ENCODE measurements at places on chromosomes 11 and 22.
A peak's percentile ranks its signal among the peaks of the same experiment; 100 is the strongest.

DNA sequence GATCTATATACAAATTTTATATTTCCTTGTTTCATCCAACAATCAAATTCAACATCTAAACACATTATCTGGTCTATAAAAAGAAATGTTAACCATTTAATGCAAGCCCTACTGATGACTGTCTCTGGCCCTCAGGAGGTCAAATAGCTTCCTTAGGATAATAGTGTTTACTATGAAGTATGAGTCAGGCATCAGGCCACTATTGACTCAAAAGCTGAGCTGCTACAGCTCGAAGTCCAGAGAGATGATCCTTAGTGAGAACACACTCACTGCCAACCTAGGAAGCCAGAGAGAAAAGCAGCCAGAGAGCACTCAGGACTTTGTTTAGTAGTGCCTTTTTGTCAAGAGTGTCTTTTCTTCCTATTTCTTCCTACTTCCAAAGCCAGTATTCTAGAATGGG, 171.8 kb downstream of the SOX6 start:
- no peak for DNase-seq

GRCh38 chr11:113730887-113731726, 25.0 kb upstream of the TMPRSS5 start:
- DNase-seq, result peak; percentile 75

- no peak for DNase-seq
These were observed 64.7 kb upstream of the TBCEL start for GRCh38 chr11:120959189-120959588.

DNA sequence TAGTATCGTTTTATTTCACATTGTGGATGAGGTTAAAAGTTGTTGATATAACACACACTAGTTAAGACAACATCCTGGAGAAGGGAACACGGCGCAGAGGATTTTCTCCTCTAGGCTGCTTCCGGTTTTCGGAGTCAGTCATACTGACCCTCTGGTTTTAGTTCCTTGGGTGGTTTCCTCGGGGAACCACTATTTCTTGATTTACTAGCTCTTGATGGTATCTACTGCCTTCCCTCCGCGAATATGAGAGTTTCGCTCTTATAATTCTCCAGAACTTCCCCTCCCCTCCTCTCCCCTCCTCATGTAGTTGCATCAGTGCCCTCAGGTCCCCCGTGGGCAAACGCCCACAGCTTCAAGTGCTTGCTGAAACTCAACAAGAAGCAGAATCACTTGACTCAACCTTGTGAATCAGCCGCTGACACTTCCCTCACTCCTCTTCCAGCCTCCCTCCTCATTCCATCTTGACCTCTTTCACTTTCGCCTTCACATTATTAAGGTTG, 15.9 kb upstream of the APOBEC3A start:
- no peak for DNase-seq

- DNase-seq, result no peak
These were observed 28.3 kb downstream of the PKNOX2 start for GRCh38 chr11:125192717-125193415.

DNA sequence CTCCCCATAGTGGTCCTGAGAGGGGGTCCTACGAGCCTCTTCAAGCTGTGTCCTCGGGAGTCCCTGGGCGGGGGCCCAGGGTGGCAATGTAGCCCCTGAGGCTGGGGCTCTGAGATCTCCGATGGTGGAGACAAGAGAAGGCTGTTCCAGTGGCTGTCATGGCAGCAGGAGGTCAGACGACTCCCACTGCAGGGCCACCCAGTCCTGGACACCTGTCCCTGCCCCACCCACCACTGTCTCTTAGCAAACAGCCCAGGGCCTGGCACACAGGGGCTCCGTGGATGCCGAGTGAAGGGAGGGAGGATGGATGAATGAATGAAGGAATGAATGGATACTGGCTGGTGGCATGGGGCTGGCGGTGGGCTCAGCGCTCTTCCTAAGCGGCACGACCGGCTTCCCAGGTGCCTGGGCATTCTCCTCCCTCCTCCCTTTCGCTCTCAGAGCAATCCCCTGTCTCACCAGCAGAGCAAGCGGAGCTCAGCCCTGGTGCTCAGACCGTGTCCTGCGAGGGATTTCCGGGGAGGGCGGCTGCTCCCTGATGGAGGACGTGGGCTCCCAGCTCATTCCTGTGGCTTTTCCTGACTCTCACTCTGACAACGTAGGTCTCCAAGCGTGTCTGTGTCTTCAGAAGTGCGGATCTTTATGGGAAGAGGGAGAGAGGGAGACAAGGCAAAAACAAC, 1272.6 kb downstream of the BRD1 start:
- DNase-seq, result no peak

DNA sequence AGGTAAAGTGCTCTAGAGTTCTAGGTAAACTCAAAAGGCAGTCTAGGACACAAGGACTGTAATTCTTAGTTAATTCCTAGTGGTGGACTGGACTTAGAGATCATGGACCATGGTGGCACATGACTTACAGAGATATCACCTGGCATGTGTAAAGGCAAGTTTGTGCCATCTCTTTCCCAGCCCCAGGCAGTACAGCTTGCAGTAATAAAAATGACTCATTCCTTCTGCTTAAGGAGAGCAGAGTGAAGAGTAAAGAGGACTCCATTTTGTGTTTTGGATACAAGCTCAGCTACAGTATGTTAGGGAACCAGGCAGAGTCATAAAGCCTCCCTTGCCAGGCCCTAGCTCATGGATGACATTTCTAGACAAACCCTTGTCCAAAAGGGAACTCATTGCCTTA, 629.9 kb downstream of the JRKL start:
- no peak for DNase-seq

- DNase-seq, result no peak
These were observed 68.9 kb downstream of the C22orf31 start for GRCh38 chr22:28992565-28993356.

DNA sequence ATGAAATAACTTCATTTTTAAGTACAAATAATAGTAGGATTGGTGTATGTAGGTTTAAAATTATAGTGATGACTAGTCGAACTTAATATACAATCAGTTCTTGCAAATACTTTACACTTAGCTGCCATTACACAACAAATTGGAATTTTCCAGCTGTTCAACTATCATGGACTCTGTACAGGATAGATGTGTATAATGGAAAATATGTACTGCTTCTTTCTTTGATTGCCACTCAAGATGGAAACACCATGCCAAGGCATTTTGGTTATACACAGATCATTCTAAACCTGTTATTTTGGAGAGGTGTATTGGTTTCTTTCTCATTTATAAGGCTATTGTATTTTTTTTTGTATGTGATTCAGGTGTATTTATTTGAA, 24.4 kb upstream of the CRTAM start:
- DNase-seq, result no peak

DNA sequence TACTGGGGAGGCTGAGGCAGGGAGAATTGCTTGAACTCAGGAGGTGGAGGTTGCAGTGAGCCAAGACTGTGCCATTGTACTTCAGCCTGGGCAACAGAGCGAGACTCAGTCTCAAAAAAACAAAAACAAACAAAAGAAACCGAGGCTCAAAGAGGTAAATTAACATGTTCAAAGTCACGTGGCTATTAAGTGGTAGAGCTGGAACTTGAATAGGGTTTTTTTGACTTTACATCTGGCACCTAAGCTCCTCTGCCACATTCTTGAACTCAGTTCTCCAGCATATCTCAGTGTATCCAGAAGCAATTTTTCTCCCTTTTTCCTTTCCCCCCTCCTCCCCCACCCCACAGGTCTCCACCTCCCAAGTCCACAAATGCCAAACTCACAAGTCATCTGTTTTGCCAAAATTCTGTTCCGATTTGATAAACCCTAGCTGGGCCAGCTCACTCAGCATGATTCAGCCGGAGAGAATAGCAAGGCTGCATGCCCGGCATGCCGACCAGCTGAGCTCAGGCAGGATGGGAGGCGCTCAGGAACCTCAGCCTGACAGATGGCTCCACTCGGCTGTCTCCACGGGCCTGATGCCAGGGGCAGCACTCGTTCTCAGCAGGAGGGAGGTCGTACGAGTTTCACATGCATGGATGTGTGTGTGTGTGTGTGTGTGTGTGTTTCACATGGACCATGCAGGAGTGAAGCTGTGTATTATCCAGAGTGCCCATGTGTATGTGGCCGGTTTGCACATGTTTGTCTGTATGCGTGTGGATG, 63.2 kb upstream of the RRAS2 start:
- DNase-seq, result peak; percentile 95

GRCh38 chr11:123429913-123430720, at the start of gene GRAMD1B:
GRAMD1B (plus strand) TSS chr11:123430269; CDS start chr11:123430793, 524 bp downstream.
- DNase-seq, result peak; percentile 86

DNA sequence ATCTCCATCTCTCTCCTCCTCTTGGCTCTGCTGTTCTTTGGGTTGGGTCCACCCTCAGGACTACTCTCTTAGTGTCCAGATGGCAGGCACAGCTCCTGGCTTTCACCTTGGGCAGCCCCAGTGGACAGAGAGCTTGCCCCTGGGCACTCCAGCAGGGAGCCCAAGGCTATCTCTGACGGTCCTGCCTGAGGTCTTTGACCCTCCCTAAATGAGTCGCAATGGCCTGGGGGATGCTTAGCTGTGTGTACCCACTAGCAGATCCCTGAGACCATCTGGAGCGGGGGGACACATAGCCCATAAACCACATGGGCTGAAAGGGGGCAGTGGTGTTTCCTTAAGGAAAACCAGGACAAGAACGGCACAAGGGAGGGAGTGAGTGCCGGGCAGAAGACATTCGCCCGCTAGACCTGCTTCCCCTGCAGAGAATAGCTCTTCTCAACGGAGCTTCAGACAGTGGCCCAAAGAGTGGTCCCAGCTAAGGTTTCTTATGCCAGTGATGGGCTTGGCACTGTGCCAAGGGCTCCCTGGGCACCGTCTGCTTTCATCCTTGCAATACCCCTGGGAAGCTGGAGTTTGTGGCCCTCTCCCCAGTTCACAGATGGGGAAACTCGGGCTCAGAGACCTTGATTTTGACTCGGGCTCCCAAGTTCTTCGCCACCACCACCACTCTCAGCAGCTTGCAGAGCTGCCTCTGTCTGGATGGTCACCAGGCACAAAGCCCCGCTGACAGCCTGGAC, 53.9 kb upstream of the ANO1 start:
- no peak for DNase-seq

- DNase-seq, result no peak
These were observed 63.0 kb upstream of the FGF3 start for GRCh38 chr11:69882270-69882608.

DNA sequence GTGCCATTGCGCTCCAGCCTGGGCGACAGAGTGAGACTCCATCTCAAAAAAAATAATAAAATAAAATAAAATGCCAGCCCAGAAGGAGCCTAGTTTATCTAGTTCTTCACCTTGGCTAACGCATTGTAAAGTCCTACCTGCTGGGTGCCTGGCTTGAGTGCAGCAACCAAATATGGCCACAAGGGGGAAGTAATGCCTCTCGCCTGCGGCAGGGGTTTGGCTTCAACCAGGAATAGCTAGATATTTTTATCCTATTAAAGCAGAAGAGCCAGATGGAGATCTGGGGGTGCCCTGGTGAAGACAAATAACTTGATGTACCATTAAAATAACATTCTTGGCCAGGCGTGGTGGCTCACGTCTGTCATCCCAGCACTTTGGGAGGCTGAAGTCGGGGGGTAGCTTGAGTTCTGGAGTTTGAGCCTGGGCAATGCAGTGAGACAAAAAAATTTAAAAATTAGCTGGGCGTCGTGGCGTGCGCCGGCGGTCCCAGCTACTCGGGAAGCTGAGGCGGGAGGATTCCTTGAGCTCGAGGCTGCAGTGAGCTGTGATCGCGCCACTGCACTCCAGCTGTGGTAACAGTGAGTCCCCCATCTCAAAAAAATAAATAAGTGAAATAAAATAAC, 20.6 kb upstream of the PLEKHB1 start:
- DNase-seq, result peak; percentile 92

DNA sequence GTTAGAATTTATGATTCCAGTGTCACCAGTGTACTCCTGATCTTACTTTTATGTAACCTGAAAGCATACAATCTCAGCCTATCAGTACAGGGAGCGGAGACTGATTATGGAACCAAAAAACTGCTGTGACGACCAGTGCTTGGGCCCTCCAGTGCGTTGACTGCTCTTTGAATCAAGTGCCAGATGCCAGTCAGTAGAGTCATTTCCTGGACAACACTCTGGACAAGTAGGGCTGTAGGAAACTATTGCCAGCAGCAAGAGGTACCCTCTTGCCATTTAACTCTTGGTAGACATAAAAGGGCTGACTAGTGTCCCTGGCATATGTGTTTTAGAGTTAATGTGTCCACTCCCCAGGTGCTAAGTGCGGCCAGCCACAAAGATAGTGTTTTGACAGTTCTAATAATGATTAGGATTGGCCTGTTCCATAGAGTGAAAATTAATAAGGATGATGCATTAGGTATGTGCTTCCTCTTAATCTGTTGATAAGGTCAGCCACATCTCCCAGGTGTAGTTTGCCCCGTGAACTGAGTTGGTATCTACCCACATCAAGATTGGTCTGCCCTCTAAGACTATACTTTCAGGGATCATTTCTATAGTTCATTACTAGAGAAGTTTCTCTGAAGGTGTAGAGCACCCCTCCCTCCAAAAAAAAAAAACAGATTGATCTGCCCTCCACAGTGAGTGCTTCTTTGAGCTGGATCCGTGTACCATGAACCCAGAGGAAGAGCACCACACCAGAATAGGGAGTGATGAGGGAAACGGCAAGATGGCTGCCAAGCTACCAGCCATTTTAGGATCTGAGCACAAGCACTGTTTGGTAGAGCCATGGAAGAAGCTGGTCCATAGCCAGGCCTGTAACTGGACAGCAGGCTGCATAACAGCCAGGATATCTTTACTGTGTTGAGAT, 20.7 kb upstream of the AIFM3 start:
- no peak for DNase-seq

GRCh38 chr11:46290011-46290410, 12.5 kb downstream of the CREB3L1 start:
- DNase-seq, result no peak

- DNase-seq, result no peak
These were observed 177.2 kb downstream of the CTTN start for GRCh38 chr11:70575396-70576060.

GRCh38 chr22:31241200-31241599, 29.1 kb downstream of the LIMK2 start:
- peak; percentile 25 for DNase-seq

DNA sequence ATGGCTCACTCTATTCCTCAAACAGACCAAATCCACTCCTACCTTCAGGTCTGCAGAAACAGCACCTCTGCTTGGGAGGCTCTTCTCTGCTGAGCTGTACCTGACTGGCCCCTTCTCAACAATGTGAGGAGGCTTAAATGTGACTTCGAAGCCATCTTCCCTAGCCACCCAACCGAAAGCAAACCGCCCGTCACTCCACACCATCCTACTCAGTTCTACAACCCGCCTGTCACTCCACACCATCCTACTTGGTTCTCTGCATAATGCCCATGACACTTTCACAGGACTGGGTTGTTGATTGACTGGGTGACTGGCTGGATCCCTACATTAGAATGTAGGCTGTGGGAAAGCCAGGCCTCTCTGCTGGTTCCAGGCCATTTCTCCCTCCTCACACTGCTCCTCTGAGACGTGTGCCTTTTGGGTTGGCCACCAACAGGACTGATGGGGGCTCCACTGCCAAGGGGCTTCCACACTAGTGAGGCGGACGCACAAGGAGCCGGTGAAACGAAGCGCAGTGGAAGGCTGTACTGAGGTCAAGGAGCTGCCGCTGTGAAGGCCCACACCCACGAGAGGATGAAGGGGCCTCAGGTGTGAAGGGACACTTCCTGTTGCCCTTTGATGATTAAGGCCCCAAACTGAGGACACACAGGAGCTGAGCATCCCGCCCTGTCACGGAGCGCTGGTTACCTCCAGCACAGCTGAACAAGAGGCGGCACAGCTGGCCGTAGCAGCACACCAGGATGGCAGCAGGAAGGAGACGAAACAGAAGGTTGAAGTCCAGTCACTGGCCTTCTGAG, 47.5 kb upstream of the SPATA19 start:
- DNase-seq, result no peak

Measured in GM03348 (cell line).